ENCODE measurements at places on chromosomes 16 and 17. TPM values are rescaled to one million over a fixed set of nuclear protein-coding genes. Genes with fewer than 3 reads are reported as not detected.
A peak's percentile ranks its signal among the peaks of the same experiment; 100 is the strongest.

The OR3A3 gene
- not detected for total RNA-seq

- no peak for DNase-seq
These were observed 7.5 kb downstream of the ARHGAP23 start for GRCh38 chr17:38435795-38436194.

The SDK2 gene
- 0.04 TPM for total RNA-seq

- no peak for DNase-seq
These were observed 1217.8 kb downstream of the CDH8 start for GRCh38 chr16:60818465-60818864.

- peak; percentile 92 for DNase-seq
These were observed 64.6 kb upstream of the CLEC18B start for GRCh38 chr16:74485916-74486315.

The HS3ST6 gene
- total RNA-seq: not detected

- DNase-seq: peak; percentile 76
These were observed at the start of gene PHOSPHO1 for GRCh38 chr17:49230636-49231562. TSS of gene PHOSPHO1 (minus strand) at chr17:49230787. CDS start at chr17:49226691, 4,096 bp downstream.

DNA sequence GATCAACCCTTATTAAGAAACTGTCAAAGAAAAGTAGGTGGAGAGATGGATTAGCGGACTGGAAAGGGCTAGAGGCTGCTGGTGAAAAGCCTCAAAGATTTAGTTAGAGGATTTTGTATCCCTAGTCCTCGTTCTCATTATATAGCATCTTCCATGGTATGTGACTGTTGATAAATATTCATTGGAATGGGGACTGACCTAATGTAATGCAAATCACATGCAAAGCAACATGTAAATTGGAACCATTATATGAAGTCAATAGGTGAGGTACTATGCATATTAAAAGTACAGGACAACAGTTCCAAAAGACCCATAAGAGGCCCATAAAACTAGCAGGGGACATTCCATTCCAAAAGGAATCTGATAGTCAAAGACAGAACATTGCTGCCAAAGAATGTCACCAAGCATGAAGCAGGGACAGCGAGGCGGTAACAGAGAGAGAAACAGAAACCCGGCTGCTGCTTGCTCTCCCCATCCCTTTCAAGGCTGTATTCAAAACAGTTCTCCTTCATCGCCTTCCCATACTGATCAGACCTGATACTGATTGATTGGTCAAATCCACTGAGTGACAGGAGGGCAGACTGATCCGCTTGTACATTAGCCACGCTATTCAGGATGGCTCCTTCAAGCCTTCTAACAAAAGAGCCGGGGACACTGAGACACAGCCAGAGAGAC lies 44.5 kb downstream of the SOX9 start:
- DNase-seq: no peak

GRCh38 chr16:4087099-4087885 lies 28.9 kb downstream of the ADCY9 start:
- no peak for DNase-seq

GRCh38 chr17:67994817-67995569 lies 1.3 kb downstream of the C17orf58 start:
- no peak for DNase-seq

DNA sequence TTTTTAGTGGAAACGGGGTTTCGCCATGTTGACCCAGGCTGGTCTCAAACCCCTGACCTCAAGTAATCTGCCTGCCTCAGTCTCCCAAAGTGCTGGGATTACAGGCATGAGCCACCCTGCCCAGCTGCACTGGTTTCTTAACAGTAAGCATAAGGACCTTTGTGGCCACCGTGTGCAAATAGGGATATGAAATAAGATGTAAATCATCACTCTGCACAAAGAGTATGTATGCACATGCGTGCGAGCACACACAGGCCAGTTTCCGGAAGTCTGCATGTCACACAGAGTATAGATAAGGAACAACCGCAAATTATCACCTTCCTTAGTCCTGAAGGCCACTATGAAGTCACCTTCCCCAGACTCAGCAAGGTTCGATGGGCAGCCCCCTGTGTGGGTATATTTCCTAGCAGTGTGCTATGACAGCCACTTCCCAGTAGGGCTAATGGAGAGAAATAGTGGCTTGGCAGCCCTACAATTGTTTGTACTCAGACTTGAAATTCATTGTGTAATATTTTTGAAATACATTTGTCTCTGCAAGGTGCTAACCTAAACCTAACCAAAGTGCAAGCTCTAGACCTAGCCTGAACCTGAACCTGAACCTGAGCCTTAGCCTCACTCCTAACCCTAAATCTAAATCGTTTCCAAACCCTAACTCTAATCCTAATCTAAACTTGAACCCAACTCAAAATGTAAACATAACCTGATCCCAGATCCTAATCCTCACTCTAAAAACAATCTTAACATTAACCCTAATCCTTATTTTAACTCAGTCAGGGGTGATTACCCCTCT lies 48.4 kb upstream of the SKAP1 start:
- no peak for DNase-seq
